ENCODE measurements at places on chromosomes 6 and 20.

DNA sequence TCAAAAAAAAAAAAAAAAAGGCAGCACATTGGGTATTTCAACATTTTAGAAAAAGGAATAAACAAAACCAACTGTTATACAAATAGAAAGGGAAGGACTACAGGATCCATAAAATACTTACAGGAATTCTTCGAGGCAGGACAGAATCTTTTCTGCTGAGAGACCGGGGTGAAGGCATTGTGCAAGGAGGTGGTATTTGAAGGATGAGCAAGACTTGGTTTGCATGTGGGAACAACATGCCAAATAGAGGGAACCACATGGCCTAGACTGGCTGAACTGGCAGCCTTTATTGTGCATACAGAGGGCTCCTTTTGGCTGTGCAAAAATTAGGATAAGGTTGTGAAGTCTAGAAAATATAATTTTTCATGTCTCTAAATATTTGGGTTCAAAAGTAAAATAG lies 62.9 kb downstream of the SCAND1 start:
- no peak for DNase-seq

DNA sequence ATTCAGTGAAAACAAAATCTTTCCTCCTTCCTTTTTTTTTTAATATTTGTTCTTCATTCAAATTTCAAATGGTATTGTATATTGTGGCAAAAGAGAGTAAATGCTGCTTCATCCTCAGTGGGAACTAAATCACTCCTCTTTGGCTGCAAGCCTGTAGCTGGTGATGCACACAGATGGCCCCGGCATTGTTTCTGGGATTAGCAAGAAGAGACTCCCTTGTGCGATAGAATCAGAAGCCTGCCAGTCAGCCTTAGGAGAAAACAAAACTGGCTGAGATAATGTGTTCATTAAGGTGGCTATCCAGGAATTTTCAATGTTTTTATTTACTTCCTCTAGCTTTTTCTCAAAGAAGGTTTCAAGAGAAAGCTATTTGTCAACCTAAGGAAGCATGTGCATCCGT lies 20.7 kb upstream of the ELOVL2 start:
- no peak for DNase-seq

DNA sequence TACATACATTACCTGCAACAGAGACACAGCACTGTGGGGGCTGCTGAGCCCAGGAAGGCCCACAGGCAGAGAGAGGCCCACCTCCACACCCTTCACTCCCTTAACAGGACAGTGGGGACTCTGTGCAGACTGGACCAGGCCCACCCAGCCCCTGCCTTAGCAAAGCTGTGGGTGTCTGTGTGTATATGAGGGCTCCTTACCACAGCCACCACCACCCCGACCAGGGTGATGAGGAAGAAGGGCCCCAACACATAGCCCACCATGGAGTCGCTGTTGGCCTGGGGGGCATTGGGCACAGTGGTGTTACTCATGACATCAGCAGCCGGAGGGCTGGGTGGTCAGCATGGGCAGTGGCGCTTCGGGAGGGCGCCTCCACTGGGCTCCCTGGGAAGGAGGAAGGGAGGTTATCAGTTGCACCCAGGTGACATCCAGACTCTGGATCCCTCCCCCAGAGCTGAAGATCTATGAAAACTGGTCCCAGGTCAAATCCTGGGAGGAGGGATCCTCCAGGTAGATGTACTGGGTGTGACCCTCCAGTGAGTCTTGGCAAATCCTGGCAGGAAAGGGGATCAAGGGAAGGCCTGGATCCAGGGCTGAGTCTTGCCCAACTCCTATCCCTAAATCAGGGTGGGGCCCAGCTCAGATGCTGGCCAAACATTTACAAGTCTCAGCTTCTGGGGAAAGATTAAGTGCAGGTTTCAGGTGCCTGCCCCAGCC lies 1.2 kb downstream of the SMIM29 start:
- DNase-seq, result no peak

GRCh38 chr6:51934098-51934497 lies 153.3 kb downstream of the PKHD1 start:
- DNase-seq, result no peak

- DNase-seq, result no peak
These were observed 37.8 kb downstream of the ZC2HC1B start for GRCh38 chr6:143901885-143902750.

- no peak for DNase-seq
These were observed 189.6 kb upstream of the MAN1A1 start for GRCh38 chr6:119539066-119539746.

- no peak for DNase-seq
These were observed 15.1 kb downstream of the ATRN start for GRCh38 chr20:3485913-3486312.

GRCh38 chr6:135250751-135251497 lies 69.8 kb downstream of the MYB start:
- no peak for DNase-seq

DNA sequence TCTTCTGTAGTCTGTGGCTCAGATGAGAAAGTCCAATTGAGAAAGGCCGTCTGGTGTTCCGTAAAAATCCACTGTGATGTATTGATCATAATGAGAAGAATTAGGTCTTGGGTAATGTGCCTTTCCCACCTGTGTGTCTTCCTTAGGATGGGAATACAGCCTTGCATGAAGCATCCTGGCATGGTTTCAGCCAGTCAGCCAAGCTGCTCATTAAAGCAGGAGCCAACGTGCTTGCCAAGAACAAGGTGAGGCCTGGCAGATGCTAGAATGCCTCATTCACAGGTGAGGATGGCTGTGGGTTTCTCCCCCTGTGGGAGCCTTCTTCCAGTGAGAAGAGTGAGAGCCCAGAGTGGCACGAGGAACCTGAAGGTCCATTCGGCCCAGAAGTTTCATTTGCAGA lies 32.7 kb downstream of the LYRM2 start:
- DNase-seq, result no peak

GRCh38 chr6:25220857-25221256 lies 58.3 kb upstream of the CARMIL1 start:
- DNase-seq, result no peak

DNA sequence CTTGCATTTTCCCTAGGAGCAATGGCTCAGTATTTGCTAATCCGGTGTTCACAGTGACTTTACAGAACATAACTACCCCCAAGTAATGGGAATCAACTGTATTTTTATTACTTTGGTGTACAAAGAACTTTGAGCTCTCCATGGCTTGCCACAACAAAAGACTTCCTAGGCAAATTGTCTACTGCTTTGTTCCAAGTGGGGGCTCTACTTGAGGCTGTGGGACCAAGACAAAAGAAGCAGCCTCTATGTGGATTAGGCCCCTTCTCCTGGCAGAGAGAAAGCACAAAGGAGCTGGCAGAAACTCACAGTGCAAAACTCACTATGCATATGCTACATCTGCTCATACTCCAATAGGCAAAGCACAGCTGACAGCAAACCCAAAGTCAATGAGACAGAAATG lies 853 bp downstream of the WFDC8 start:
- DNase-seq, result no peak

DNA sequence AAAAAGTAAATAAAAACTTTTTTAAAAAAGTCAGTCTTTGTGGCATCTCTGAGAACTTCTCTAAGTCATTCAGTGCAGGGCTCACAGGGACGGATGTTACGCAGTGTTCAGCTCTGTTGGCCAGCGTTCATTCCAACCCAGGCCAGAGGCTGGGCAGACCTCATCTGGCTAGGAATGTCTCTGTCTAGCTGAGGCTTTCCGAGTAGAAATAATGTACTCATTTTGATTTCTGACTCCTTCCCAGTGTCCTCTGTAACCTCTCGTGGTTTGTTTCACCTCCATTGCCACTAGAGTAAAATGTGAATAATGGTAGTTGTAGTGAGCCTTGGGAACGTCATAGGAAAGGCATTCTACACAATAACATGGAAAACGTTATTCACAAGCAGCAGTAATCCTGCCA lies 135.1 kb downstream of the TMEM242 start:
- no peak for DNase-seq

GRCh38 chr6:14149053-14149738 lies 31.6 kb downstream of the CD83 start:
- DNase-seq, result no peak

GRCh38 chr6:163645560-163645959 lies 231.0 kb downstream of the QKI start:
- no peak for DNase-seq

DNA sequence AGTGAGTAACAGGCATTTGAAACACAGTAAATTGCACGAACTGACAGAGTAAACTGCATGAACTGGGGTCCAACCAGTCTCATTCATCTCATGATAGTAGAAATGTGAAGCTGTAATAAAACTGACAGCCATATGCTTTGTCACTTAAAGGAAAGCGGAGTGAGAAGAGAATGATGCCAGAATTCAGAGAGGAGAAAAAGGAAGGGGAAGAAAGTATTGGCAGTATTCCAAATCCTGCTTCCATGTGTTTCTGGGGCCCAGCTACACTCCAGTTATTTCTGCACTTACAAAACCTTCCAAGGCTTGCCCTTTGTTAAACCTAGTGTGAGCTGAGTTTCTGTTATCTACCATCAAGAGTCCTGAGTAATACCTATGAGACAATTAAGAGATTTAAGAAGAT lies 17.2 kb downstream of the SNX14 start:
- no peak for DNase-seq

DNA sequence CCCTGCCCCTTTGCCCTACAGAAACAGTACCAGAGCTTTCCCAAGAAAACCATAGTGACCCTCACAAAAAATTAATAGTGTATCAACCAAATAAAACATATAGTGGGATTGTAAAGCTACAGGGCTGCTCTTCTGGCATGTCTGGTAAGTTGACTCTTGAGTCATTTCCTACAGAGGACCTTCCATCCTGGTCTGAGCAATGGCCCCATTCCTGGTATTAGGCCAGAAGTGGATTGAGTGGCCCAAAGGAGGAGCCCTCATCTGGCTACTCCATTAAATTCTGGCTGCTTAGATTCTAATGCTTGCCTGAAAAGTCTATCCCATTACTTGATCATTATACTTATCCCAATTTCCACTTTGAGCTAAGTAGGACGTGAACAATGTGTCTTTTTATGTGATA lies 150.9 kb upstream of the HMGN3 start:
- no peak for DNase-seq

DNA sequence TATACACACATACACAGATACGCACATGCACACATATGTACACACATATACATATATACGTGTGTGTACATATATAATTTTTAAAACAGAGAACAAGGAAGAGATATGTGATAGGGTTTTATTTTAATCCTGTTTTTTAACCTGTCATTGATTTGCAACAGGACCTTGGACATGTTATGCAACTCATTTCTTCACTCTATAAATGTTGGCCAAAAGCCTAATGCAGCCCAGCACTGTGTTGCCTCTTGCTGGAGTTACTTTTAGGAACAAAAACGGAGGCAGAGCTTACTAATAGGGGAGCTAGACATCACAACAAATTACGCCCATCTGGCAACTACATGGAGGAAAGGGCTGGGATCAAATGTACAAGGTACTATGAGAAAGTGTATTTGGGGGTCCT lies 179.9 kb upstream of the TAB2 start:
- no peak for DNase-seq

DNA sequence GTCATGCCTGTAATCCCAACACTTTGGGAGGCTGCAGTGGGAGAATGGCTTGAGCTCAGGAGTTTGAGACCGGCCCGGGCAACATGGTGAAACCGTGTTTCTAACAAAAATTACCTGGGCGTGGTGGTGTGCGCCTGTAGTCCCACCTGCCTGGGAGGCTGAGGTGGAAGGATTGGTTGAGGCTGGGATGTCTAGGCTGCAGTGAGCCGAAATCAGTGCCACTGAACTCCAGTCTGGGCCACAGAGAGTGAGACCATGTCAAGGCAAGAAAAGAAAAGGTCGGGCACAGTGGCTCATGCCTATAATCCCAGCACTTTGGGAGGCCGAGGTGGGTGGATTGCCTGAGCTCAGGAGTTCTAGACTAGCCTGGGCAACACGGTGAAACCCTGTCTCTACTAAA lies 8.2 kb upstream of the BCAS4 start:
- DNase-seq, result no peak

- no peak for DNase-seq
These were observed 280.6 kb upstream of the PRDM1 start for GRCh38 chr6:105805501-105806023.

- DNase-seq, result no peak
These were observed 37.4 kb upstream of the TBXT start for GRCh38 chr6:166204852-166205650.

- no peak for DNase-seq
These were observed 186.7 kb downstream of the GJA10 start for GRCh38 chr6:90080876-90081481.
